Forelimb muscle (tissue), 1 donor: ENCODE measurements at places on chromosomes 4 and X. TPM values are rescaled to one million over a fixed set of nuclear protein-coding genes. Genes with fewer than 3 reads are reported as not detected.

GRCh38 chrX:72479324-72480274 is 93.0 kb downstream of the HDAC8 start:
- DNase-seq = no peak

- no peak for DNase-seq
Measured at GRCh38 chrX:104662694-104663093, 96.7 kb downstream of the IL1RAPL2 start.

DNA sequence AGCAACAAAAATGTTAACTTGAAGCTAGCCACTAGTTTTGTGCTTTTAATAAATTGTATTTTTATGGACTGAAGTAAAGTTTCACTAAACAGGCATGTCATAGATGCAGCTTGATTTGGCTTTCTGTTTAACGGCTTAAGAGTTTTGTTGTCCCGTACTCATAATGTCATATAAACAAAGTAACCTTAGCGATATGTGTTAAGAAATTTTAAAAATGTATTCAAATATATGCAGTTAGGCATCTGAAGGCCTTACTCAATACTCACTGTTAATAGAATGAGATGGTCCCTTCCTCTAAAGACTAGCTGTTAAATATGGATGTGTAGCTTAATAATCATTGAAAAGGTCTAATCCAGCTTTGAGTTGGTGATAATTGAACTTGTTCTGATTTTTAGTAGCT is 1.0 kb upstream of the SCLT1 start:
- no peak for DNase-seq

Gene PIN4
- polyA plus RNA-seq = 25.8 TPM

Gene TDO2
- polyA plus RNA-seq = 0.16 TPM

Gene SHROOM4
- 4.3 TPM for polyA plus RNA-seq

Gene AR
- polyA plus RNA-seq = 7.6 TPM
